ENCODE measurements at places on chromosomes 3 and 15.

DNA sequence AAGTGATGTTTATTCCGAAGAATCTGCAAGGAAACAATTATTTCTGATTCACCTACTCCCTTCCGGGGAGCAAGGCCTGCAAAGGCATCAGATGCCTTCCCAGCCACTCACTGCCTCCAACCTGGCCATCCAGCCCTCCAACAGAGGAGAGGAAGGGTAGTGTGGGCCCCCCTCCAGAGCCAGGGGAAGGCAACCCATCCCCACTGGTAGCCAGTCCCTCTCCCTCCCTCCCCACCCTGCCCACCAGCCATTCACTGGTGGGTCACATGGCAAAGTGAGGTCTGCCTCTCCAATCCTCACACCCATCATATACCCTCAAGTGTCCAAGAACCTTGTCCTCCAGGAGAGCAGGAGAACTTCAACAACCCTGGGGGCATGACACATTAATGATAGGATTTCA lies 2.4 kb upstream of the VIPR1 start:
- no peak for DNase-seq

- no peak for DNase-seq
Measured at GRCh38 chr3:67450153-67450552, 204.3 kb downstream of the SUCLG2 start.

- DNase-seq: no peak
Measured at GRCh38 chr3:132317229-132317948, at the start of gene ACP3. TSS of gene ACP3 (plus strand) at chr3:132317407. CDS start at chr3:132317457, 50 bp downstream.

- no peak for DNase-seq
Measured at GRCh38 chr15:27342991-27343390, 372.0 kb downstream of the GABRG3 start.

GRCh38 chr3:62615258-62615849 lies 242.0 kb upstream of the FEZF2 start:
- no peak for DNase-seq

DNA sequence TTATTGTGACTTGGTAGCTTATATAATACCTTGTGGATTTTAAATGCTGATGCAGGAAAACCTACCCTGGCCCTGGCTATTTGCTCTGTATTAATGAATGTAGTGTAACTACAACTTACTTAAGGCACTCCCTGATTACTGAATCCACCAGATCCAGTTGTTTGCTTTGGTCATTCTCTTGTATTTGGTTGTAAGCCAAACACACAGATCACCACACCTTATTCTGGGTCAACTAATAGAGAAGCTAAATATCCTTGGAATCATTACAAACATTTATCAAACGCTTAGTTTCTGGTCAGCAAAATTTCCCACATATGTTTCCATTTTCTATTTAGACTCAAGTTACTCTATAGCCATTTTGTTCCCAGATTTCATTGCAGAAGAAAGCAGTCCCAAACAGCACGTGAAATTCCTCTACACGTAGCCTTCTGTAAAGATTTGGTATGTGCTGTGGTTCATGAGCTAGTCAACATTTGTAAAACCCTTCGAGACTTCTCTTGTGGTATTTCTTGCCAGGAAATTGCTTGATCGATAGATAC lies 322.6 kb downstream of the MEX3B start:
- no peak for DNase-seq

DNA sequence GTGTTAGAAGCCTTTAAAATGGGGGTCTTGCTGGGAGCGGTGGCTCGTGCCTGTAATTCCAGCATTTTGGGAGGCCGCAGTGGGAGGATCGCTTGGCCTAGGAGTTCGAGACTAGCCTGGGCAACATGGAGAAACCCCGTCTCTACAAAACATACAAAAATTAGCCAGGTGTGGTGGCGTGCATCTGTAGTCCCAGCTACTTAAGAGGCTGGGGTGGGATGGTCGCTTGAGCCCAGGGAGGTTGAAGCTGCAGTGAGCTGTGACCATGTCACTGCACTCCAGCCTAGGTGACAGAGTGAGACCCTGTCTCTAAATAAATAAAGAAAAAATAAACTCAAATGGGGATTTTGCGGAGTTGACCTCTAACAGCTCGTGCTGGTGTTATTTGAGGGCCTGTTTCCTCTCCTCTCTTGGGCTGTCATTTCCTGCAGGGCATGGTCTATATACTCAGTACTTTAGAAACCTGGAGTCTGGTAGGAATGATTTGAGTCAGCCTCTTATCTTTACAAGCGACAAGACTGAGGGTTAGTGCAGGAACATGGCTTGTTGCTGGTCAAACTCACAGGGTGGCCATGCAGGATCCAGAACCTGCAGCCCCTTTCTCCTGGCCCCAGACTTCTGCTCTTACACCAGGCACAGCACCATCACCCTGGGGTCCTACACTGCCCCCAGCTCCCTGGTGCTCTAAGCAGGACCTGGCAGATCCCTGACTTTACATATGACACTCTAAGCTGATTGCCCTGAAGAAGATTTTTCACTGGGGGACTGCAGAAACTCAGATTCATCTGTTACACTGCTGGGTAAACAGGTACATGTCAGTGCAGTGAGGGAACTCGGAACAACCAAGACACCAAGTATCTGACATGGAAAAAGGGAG lies 15.1 kb downstream of the EHD4 start:
- no peak for DNase-seq

GRCh38 chr15:37518436-37518835 lies 416.0 kb upstream of the TMCO5A start:
- no peak for DNase-seq

GRCh38 chr3:112132554-112132953 lies 494 bp downstream of the GCSAM start:
- no peak for DNase-seq

DNA sequence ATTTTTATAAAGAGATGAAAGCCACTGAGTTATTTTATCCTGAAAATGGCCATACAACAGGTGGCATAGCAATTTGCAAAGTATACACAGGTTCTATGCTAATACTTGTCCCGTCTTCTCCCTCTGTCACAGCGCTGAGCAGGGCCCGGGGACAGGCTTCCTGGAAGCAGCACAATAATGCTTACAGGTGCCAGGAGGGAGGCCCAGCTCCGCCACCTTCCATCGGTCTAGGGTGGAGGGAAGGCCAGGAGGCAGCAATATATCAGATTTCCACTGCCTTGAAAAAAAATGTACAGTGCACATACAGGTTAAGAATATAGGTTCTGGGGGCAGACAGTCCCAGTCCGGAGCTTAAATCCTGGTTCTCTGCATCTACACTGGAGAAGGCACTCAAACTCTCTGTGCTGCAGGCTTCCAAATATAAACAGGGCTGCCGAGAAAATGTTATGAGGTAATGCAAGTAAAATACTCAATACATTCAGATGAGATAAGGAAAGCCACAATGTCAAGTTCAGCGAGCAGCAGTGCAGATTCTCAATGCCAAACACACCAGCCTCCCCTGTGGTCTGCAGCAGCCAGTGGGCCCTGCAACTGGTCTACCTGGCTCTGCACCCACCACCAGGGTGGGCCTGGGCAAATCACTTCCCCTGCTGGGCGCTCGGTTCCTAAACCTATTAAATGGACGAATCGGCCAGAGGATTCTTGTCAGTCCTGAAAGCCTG lies 189.6 kb downstream of the XXYLT1 start:
- no peak for DNase-seq

GRCh38 chr3:141071681-141072260 lies 20.6 kb downstream of the SPSB4 start:
- no peak for DNase-seq

DNA sequence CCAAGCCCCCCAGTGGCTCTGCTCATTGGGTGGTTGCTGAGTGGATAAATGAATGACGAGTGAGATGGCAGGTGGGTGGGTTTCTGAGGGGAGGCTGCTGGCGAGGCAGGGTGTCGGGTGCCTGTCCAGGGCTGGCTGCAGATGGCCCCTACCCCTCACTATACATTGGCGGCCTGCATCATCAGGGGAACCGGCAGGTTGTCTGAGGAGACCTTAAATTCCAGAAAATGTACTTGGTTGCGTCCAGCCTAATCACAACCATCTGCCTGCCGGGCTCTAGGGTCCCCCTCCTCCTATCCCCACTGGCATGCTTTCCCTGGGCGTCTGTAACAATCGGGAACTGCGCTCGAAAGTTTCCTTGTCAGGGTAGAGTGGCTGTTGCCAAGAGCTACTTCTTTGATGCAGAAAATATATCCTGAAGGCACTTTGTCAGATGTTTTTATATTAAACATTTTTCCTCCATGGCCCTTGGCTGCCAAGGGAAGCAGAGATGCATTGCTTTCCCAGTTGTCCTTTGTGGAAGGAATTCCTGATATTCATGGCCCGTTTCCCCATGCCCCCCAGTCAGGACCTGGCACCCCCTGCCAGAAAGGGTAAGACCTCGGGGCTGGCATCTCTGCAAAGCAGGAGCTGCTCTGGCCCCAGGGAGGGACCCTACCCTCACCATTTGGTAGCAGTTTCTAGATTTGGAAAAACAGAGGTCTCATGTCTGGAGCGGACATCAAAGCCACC lies 22.9 kb downstream of the SMAD6 start:
- DNase-seq: no peak

GRCh38 chr3:35528728-35529127 lies 110.6 kb upstream of the ARPP21 start:
- no peak for DNase-seq

DNA sequence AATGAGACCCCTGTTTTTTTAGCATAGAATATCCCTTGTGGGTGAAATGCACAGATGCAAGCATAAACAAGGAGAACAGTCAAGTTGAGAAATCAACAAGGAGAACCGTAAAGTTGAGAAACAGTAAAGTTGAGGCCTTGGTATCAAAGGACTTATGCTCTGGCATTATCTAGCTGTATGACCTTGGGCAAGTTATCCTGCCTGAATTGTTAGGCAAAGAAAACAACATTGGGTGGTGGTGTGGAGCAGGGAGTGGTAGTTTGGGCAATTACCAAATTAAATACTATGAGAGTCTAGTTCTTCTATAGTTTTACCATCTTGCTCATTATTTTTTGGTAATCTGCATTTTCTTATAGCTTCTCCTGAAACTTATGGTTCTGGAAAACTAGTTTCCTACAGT lies 573.4 kb upstream of the ARPP21 start:
- no peak for DNase-seq

DNA sequence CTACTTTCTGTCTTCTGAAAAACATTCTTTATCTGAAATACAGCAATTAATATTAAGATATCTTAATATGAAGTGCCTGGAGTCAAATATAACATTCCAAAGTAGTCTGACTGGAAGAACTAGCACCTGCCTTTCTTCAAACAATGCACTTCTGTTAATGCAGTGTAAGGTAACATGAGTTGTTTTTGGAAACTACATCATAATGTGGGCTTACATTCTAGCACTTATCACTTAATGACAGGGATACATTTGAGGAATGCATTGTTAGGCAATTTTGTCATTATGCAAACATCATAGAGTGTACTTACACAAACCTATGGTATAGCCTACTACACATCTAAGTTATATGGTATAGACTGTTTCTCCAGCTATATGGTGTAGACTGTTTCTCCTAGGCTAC lies 49.2 kb downstream of the SLC15A2 start:
- DNase-seq: no peak

GRCh38 chr3:158631981-158632380 lies 12.3 kb upstream of the GFM1 start:
- peak; percentile 86 for DNase-seq

GRCh38 chr15:100330629-100331215 lies 11.1 kb downstream of the ADAMTS17 start:
- DNase-seq: no peak

DNA sequence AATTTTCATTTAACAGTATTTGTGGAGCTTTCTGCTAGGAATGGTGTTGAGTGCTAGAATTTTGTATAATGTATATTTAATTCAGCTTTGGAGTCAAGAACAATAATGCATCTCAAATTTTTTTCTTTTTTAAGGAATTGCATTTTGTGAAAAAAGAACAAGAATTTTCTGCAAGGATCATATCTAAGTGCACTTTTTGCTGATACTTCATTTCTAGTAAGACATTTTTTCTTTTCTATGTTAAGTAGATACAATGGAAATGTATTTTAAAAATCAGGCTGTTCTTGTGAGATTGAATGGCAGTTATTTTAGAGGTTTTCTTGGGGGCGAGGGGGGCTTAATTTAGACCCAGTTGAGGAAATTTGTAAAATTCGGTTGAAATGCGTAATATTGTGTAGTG lies 32.5 kb downstream of the MEF2A start:
- DNase-seq: no peak

GRCh38 chr3:38163841-38164642 lies 1.3 kb upstream of the OXSR1 start:
- no peak for DNase-seq

DNA sequence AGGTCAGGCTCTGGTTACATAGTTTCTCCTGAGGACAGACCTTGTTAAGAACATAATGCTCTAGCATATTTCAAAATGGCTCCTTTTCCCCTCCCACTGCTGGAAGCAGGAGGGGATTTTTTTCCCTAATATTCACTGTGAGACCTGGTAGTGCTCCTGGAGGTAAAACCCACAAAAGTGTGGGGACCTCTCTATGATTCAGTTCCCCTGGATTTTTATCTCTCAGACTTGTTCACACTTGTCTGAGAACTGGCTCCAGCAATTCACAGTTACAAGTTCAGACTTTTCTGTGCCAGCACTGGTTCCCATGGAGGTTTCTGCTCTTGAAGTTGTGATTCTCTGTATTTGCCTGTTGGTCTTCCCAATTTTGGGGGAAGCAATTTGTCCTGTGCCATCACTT lies 36.3 kb upstream of the PCOLCE2 start:
- DNase-seq: no peak

GRCh38 chr15:77048135-77048876 lies 22.6 kb downstream of the TSPAN3 start:
- no peak for DNase-seq

DNA sequence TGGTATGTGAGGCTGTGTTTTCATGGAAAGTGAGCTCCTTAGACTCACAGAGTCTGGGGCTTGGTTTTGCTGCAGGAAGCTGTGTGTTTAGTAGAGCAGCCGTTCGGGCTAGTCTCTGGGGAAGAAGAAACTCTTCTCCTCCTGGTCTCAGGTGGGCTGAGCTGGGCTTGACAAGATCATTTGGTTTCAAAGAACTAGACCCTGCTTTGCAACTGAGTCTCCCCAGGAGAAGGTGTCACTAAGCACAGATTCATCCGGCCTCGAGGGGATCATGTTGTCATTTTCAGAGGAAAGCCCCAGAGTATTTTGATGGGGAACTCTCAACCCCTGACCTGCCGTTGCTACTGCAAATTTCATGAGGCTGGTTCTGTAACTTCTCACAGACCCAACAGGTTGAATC lies 188.5 kb downstream of the FAM43A start:
- no peak for DNase-seq

GRCh38 chr3:4376499-4376898 lies 73.3 kb downstream of the SETMAR start:
- DNase-seq: no peak

DNA sequence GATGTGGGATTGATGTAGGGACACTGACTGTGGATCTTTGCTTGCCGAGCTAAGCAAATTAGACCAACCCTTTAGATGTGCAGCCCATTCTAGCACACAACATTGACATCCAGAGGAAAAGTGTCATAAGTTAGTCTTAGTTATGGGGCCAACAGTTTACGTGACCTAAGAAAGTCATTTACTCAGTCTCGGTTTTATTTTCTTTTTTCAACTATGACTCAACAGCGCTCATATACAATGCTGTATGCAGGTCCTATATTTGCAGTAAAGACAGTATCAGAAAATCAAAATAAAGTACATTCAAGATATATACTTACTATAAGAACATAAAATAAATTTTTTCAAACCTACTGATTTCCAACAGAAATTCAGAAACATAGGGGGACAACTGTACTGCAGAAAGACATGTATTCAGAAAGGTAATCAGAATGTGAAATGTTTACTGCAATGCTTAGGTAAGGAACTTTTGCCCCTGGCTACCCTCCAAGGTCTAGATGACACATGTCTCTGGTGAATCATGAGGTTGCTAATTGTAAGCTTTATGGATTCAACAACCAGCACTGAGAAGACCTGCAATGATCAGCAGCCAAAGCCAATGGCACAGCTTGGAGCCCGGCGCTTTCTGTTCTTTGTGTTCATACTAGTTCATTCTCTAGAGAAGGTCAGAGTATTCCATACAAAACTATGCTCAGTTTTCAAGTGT lies 317.5 kb upstream of the CNTN6 start:
- no peak for DNase-seq

All from HAP-1 (cell line).